ENCODE measurements at places on chromosomes 3 and 15. TPM values are rescaled to one million over a fixed set of nuclear protein-coding genes. Genes with fewer than 3 reads are reported as not detected.

MST1R gene
- 0.51 TPM for total RNA-seq

TIGIT gene
- total RNA-seq, result not detected

CHL1 gene
- 1.5 TPM for total RNA-seq

DZIP1L gene
- total RNA-seq, result 1.1 TPM

GOLGA6A gene
- not detected for total RNA-seq

- H3K4me3 ChIP-seq, result no peak overlapping the region
- no peak overlapping the region for H3K27ac ChIP-seq
- no peaks in the 10 kb centered on the region for H3K4me1 ChIP-seq
Observed at GRCh38 chr3:23640471-23641146, 165.1 kb upstream of the UBE2E1 start.

- no peaks in the 10 kb centered on the region for H3K4me1 ChIP-seq
- no peak overlapping the region for H3K4me3 ChIP-seq
- H3K27me3 ChIP-seq, result no peaks in the 10 kb centered on the region
Observed at GRCh38 chr15:39670687-39671086, 89.8 kb downstream of the THBS1 start.

Measured in gastrocnemius medialis (tissue), 4 donors.